ENCODE measurements at places on chromosomes 12 and 14.

DNA sequence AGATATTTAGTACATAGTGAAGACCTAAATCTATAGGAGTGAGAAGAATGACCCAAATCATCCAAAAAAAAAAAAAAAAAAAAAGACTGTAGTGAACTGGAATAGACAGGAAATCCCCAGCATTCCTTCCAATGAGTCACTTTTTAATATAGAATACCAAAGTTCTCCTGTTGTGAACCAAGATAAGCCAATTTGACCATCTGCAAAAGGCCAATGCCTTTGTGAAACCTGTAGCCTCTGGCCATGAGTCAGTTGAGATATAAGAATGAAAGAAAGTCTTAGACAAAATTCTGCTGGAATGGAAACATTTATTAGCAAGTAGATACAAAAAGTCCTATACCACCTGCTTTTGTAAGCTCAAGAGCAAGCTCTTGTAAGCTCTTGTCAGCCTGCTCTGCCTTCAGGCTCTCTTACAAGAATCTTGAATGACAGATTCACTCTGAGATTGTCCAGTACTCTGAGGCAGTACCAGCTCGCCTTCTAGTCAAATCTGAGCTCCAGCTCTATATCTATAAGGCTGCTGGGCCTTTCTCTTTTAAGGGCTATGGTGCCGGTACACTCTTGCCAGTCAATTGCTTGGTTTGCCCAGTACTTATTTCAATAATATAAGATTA lies 243.0 kb upstream of the TMTC1 start:
- no peak for DNase-seq

- DNase-seq: no peak
Measured at GRCh38 chr14:74840603-74841030, 35.3 kb downstream of the PROX2 start.

DNA sequence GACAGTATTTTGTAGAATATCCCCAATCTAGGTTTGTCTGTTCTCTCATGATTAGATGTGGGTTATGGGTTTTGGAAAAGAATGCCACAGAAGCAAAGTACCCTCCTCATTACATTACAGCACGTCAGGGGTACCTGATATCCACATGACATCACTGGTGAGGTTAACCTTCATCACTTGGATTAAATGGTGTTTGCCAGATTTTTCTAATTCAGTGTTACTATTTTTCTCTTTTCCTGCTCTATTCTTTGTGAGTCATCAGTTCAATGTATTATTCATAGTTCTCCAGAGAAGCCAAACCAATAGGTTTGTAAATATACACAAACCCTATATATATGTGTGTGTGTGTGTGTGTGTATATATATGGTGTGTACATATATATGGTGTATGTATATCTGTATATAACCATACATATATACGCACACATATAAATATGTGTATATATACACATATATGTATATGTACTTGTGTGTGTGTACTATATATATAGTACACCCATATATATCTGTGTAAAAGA lies 131.4 kb downstream of the LMNTD1 start:
- DNase-seq: no peak

- no peak for DNase-seq
Measured at GRCh38 chr12:3496957-3497356, 6.0 kb downstream of the PRMT8 start.

DNA sequence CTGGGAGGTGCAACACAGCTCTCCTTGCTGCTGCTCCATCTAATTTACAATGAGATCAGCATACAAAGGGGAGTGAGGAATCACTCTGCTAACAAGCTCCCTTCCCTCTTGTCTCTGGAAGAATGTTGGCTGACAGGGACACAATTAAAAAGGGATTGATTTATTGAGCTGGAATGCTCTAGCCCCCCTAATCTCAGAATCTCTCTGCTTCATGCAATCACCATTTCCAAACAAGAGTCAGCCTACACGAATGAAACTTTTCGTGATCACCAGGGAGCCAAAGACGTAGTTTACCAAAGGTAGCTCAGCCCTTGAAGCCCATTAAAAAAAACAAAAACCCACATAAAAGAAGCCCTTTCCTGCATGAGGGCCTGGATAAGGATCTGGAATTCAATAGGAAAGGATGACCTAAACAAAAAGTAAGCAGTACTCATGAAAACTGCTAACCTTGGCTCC lies 223.8 kb downstream of the C12orf75 start:
- DNase-seq: no peak
